ENCODE measurements at places on chromosomes 13 and 19.
A peak's percentile ranks its signal among the peaks of the same experiment; 100 is the strongest.

DNA sequence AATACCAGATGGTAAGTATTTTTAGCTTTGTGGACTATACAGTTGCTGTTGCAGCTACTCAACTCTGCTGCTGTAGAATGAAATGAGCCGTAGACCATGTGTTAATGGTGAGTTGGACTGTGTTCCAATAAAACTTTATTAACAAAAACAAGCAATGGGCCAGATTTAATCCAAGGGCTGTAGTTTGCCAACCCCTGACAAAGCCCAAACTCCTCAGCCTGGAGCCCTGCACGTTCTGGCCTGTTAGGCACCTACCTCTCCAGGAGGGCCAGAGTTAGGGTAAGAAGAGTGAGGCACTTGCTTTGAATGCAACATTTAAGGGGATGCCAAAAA lies 36.7 kb upstream of the CD33 start:
- no peak for DNase-seq

- DNase-seq, result peak; percentile 96
Measured at GRCh38 chr19:45927565-45928261, 13.1 kb upstream of the NANOS2 start.

DNA sequence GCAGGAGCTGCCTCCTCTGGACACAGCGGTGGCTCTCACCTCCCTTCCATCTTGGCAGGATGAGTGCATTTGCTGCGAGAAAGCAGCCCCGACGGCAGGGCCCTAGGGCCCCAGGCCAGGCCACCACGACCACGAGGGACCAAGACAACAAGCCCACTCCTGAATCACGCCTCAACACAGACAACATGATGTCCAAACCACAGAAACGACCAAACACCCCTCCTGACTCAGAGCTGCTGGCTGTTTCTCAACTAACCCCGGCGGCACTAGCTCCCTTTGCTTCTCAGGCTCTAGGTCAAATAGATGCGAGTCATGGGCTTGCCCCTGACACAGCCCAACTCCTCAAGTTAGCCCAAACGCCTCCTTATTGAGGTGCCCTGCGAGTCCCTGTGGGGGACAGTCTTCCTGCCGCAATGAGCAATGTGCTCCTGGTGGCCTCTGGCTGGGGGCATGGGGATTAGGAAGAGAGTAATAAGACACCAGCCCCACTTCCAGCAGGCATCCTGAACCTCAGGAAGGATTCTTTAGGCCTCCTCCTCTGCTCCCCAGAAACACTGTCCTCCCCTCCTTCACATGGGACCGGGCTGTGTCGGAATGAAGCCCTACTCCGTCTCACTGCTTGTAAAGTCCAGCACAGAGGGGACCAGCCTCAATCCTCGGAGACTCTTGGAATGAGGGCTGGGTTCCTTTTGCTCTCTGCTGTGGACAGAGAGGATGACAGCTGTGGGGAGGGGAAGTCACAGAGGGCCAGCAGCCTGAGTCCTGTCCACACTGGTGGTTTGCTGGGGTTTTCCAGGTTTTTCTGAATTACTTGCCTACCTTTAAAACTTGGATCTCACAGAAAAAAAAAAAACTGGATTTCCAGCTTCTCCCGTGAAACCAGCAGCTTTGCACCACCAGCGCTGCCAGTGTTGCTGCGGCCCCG lies 6.9 kb upstream of the ATF5 start:
- no peak for DNase-seq

DNA sequence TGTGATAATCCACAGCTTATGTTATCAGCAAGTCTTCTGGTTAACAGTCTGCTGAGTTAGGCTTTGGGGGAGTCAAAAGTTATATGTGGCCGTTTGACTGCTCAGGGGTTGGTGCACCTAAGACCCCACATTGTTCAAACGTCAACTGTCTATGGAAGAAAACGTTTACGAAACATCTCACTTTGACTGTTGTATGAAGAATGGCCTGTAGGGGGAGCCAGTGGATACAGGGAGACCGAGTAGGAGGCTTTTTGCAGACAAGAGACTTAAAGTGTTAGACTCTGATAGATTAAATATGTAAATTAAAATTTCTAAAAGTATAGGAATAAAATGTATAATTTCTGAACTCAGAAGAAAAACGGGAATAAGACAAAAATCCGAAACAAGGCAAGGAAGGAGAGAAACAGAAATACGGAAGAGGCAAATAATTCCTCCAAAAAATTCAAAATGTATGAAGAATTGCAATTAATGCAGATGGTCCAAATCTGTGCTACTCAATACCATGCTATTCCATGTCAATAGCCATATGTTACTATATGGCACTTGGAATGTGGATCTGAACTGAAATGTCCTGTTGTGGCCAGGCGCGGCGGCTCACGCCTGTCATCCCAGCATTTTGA lies 37.8 kb downstream of the TNFSF14 start:
- peak; percentile 28 for DNase-seq

- DNase-seq, result no peak
Measured at GRCh38 chr13:20126541-20127261, 34.2 kb downstream of the GJA3 start.

All from iPS DF 19.7 (cell line).